ENCODE measurements at places on chromosomes 3 and 15. TPM values are rescaled to one million over a fixed set of nuclear protein-coding genes. Genes with fewer than 3 reads are reported as not detected.
A peak's percentile ranks its signal among the peaks of the same experiment; 100 is the strongest.

The XIRP1 gene
- total RNA-seq = not detected

The MAN2A2 gene
- total RNA-seq = 75.3 TPM

GRCh38 chr15:63514531-63514943, 10.1 kb downstream of the USP3 start:
- DNase-seq = no peak

GRCh38 chr15:63593705-63594671, 3.2 kb upstream of the FBXL22 start:
- DNase-seq = no peak

- no peak for DNase-seq
Observed at GRCh38 chr3:129534428-129535027, 6.1 kb downstream of the RHO start.

The SLC24A5 gene
- total RNA-seq = not detected

- peak; percentile 84 for DNase-seq
Observed at GRCh38 chr3:49839193-49839809, 17.1 kb downstream of the TRAIP start.

- DNase-seq = no peak
Observed at GRCh38 chr3:117393119-117393518, 683.5 kb downstream of the TUSC7 start.

- DNase-seq = no peak
Observed at GRCh38 chr3:146832857-146833458, 227.8 kb upstream of the PLSCR5 start.

DNA sequence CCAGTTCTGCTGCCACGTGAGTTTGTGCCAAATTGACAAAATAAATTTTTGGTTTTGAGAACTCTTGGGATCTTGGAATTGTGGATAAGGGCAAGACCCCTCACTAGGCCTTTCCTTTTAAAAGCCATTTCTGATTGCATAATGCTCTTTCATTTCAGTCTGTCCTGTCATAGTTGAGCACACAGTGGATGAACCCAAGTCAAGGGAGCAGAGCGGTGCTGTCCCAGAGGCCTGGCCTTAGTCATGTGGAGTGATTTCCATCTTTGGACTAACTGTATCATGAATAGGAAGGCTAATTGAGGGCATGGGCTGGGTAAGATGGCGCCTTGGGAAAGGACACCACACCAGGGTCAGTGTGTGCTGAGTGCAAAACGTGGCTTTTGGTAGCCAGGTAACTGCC, 304.0 kb downstream of the UACA start:
- no peak for DNase-seq

DNA sequence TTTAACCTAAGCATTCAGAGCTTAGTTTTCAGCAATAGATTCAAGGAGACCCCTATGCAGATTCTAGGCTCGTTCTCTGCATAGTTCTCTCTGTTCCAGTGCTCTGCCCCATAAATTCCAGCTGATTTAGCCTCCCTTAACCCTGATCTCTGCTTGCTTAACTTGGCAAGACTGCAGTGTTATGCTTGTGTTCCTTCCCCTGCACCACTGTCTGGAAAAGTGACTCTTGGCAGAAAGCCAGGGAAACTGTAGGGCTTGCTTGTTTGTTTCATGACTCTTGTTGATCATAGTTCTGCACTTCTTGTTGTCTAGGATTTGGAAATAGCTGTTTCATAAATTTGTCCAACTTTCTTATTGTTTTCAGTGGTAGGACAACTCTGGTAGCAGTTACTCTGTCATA, 40.1 kb downstream of the ANAPC13 start:
- no peak for DNase-seq

DNA sequence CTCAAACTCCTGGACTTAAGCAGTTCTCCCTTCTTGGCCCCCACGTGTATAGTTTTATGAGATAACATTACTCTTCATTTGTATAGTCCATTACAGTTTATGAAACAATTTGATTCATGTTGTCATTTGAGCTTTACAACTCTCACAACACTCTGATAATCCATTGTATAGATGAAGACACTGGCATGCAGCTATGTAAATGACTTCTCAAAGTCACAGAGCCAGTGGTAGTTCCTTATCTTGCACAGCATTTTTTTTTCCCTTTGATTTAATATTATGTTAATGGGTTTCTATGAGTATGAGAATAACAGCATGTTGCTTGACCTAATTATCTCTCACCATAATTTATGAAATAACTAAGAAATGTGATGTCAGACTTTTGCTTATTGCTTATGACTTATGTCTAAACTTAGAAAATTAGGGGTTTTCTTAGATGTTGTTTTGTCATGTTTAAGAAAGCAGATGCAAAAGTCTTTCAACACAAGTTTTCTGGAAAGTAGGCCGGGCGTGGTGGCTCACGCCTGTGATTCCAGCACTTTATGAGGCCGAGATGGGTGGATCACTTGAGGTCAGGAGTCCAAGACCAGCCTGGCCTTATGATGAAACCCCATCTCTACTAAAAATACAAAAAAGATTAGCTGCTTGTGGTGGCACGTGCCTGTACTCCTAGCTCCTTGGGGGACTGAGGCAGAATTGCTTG, 13.3 kb downstream of the VPS8 start:
- peak; percentile 55 for DNase-seq

DNA sequence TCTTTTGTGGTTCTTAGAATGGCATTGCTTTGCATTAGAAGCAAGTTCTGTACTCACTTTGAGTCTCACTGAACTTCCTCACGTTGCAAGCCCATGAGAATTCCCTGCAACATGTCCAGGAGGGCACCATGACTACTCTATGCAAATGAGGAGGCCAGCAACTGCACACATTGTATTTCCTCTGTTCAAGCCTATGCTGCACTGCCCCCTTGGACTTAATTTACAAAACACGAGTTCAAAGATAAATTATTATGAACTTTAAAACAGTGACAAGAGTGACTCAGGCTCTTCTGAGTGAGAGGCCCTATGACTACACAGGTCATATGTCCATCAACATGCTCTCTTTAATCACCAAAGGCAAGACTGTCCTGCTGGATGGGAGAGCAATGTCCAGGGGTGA, 484.2 kb upstream of the ATP11B start:
- no peak for DNase-seq

The SEMA4B gene
- 131 TPM for total RNA-seq
